ENCODE measurements at places on chromosomes 5 and 9.
A peak's percentile ranks its signal among the peaks of the same experiment; 100 is the strongest.

- H3K36me3 ChIP-seq = no peaks in the 10 kb centered on the region
These were observed at the start of gene C7 for GRCh38 chr5:40909264-40909663. TSS of gene C7 (plus strand) at chr5:40909497. CDS start at chr5:40909611, 114 bp downstream.

DNA sequence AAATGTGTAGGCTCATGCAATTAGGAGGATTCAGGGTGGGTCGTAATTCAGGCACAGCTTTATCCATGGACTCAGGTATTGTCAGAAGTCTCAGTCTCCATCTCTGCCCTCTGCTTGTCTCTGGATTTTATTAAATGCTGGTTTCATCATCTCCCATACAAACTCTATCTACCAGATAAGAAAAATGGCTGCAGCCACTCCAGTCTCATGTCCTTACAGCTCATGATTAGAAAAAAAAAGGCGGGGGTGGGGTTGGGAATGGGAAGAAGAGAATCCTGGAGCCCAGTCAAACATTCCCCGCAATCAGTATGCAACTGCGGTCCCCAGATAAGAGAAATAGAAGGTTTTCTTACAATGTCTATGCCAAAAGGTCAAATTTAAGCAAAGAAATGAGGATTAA, 7.6 kb upstream of the FBXO38 start:
- no peak overlapping the region for H3K27ac ChIP-seq
- DNase-seq = no peak
- no peak overlapping the region for H3K4me3 ChIP-seq
- no peaks in the 10 kb centered on the region for H3K4me1 ChIP-seq
- H3K27me3 ChIP-seq = no peaks in the 10 kb centered on the region

- H3K36me3 ChIP-seq = no peaks in the 10 kb centered on the region
- no peak for DNase-seq
- no peak overlapping the region for H3K4me3 ChIP-seq
These were observed 729.8 kb downstream of the EFNA5 start for GRCh38 chr5:106940986-106941385.

- H3K4me1 ChIP-seq = no peaks in the 10 kb centered on the region
- H3K27me3 ChIP-seq = no peaks in the 10 kb centered on the region
- no peak overlapping the region for H3K27ac ChIP-seq
These were observed 82.4 kb downstream of the FOXD1 start for GRCh38 chr5:73365990-73366667.

- peak; percentile 14 for DNase-seq
- peaks cover 73% of the 10 kb centered on the region for H3K4me1 ChIP-seq
- peak overlapping the region; percentile 92 for H3K4me3 ChIP-seq
- peaks cover 4% of the 10 kb centered on the region for H3K36me3 ChIP-seq
- peak overlapping the region; percentile 78 for H3K27ac ChIP-seq
These were observed 373 bp downstream of the FBXW5 start for GRCh38 chr9:136944212-136944518.

DNA sequence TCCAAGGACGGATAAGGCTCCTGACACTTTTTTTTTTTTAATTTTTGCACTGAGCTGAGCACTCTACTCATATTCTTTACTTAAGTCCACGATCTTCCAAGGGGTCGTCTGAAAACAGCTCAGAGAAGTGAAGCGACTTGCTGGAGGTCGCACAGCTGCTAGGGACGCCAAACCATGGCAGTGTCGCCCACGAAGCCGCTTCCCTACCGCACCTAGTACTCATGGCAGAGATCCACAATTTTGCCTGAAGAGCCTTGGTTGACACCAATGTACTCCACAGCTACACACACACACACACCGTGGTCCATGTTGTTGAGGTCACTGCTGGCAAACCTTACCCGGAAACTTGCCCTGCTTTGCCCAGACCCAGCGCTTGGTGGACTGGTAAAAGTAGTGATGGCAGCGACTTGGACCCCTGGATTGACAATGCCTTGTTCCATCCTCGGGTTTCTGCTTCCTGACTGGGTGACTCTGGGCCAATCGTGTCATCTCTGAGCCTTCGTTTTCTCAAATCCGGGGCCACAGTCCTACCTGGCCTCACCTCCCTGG, 521 bp upstream of the SLIT3 start:
- H3K4me1 ChIP-seq = peaks cover 8% of the 10 kb centered on the region
- H3K4me3 ChIP-seq = peak overlapping the region; percentile 39
- no peak for DNase-seq
- no peaks in the 10 kb centered on the region for H3K36me3 ChIP-seq
- no peak overlapping the region for H3K27ac ChIP-seq

DNA sequence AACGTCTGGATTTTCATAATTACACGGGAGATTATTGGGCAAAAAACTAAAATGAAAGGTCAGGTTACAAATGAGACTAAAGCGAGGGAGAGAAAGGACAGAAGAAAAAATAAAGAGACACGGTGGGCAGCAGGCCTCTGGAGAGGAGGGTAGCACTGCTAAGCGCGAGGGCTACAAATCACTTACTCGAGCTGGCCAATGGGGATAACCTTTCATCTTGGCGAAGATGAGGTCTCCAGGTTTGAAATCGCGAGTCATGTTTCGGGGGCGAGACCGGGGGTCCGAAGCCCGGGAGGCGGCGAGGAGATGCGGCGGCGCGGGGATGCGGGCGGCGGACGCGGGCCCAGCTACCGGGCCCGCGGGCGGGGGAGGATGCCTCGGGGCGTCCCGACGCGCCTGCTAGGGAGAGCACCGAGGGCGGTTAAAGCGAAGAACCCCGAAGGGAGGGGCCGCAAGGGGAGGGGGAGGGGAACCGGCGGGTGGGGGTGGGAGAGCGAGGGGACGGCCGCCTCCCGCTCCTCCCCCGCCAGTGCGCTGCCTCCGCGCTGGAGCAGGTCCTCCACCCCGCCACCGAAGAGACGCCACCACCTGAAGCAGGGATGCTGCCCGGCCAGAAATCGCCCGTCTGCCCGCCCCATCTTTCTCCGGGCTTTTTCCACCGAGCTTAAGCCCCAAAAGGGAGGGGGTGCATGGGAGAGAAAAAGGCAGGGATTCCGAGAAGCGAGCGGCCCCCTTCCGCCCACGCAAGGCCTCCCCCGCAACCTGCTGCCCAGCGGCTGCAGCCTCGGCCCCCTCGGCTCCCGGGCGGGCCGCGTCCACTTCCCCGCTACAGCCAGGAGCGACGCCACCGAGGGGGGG, 610 bp downstream of the PSIP1 start:
- peaks cover 20% of the 10 kb centered on the region for H3K4me1 ChIP-seq
- no peak for DNase-seq
- H3K36me3 ChIP-seq = peaks cover 4% of the 10 kb centered on the region
- H3K4me3 ChIP-seq = peak overlapping the region; percentile 85

GRCh38 chr9:27310582-27310981, 13.6 kb upstream of the EQTN start:
- H3K4me1 ChIP-seq = no peaks in the 10 kb centered on the region
- no peak overlapping the region for H3K27ac ChIP-seq
- no peak for DNase-seq
- H3K36me3 ChIP-seq = no peaks in the 10 kb centered on the region

GRCh38 chr5:73280821-73281746, 108.1 kb downstream of the TMEM174 start:
- H3K4me1 ChIP-seq = peaks cover 33% of the 10 kb centered on the region
- H3K27ac ChIP-seq = peak overlapping the region; percentile 60
- H3K27me3 ChIP-seq = no peaks in the 10 kb centered on the region
- no peak overlapping the region for H3K4me3 ChIP-seq
- no peak for DNase-seq
- no peaks in the 10 kb centered on the region for H3K36me3 ChIP-seq

GRCh38 chr9:127124792-127125191, 2.4 kb upstream of the ANGPTL2 start:
- no peak overlapping the region for H3K4me3 ChIP-seq
- no peaks in the 10 kb centered on the region for H3K27me3 ChIP-seq
- no peak for DNase-seq
- peaks cover 54% of the 10 kb centered on the region for H3K4me1 ChIP-seq

- no peak overlapping the region for H3K27ac ChIP-seq
- H3K4me3 ChIP-seq = no peak overlapping the region
- no peak for DNase-seq
- no peaks in the 10 kb centered on the region for H3K4me1 ChIP-seq
- no peaks in the 10 kb centered on the region for H3K36me3 ChIP-seq
These were observed 91.2 kb upstream of the CPEB4 start for GRCh38 chr5:173796721-173797495.

- no peaks in the 10 kb centered on the region for H3K36me3 ChIP-seq
- no peak overlapping the region for H3K4me3 ChIP-seq
- H3K27me3 ChIP-seq = no peaks in the 10 kb centered on the region
- no peak overlapping the region for H3K27ac ChIP-seq
- DNase-seq = no peak
These were observed 10.6 kb downstream of the DDX46 start for GRCh38 chr5:134769206-134769605.

DNA sequence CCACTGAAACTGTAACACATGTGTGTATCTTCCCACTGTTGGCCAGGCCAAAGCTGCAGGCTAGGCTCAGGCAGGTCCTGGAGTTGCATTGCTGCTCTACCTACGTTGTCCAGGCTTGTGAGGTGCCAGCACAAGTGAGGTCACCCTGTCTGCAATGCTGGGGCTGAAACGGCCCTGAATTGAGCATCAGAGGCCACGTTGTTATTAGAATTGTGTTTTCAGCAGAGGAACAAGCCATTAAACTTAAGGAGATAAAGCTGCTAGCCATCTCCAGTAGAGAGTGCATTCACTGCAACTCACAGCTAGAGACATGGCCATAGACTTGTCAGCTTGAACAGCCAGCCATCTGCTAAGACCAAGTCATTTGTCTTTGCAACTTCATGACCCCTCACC, 191.8 kb downstream of the SEMA6A start:
- no peaks in the 10 kb centered on the region for H3K36me3 ChIP-seq
- DNase-seq = no peak
- H3K27me3 ChIP-seq = no peaks in the 10 kb centered on the region

DNA sequence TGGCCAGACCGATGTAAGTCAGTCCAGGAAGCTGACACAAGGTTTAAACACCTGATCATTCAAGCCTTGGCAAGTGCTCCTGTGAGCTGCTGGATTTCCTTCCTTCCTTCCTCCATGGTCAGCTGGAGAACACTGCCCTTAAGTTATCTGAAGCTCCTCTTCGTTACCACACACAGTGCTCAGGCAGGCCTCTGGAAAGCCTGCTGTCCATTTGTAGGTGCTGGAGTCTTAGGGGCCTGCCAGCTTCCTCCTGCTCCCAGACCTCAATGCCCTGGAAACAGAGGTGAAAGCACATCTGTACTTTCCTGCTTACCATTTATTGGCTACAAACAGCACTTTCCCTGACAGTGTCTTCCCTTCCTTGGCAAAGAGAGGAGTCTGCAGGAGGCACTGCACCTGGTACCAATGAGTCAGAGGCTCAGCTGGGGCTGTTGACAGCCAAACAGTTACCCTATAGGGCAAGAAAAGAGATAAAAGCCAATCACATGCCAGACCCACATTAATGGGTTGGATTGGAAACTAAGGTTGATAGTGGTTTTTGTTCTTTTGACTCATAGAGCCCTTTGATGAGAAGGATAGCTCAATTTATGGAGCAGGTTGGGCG, 72.6 kb upstream of the PUM3 start:
- H3K27ac ChIP-seq = no peak overlapping the region
- no peaks in the 10 kb centered on the region for H3K27me3 ChIP-seq
- H3K4me1 ChIP-seq = no peaks in the 10 kb centered on the region
- no peak for DNase-seq
- H3K4me3 ChIP-seq = no peak overlapping the region

GRCh38 chr9:27194401-27195091, 85.5 kb downstream of the TEK start:
- no peak for DNase-seq
- H3K4me3 ChIP-seq = no peak overlapping the region
- no peak overlapping the region for H3K27ac ChIP-seq
- no peaks in the 10 kb centered on the region for H3K36me3 ChIP-seq
- H3K4me1 ChIP-seq = no peaks in the 10 kb centered on the region
